ENCODE measurements at places on chromosomes 6 and 20.

DNA sequence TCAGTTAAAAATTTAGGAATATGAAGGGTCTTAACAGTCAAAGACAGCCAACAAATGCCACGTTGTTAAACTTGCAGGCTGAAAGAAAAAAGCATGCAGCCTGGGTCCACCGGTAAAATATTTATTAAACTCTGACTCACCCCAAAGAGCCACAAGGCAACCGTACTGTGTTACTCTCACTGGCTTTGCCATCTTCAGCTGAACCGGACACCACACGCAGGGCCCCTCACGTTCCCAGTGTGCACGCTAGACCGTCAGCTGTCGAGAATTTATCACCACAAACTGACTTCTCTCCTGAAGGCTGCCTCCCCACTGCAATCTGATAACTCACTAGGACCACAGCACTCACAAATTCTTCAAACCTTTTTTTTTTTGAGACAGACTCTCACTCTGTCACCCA lies 30.7 kb downstream of the HUS1B start:
- no peak for DNase-seq

DNA sequence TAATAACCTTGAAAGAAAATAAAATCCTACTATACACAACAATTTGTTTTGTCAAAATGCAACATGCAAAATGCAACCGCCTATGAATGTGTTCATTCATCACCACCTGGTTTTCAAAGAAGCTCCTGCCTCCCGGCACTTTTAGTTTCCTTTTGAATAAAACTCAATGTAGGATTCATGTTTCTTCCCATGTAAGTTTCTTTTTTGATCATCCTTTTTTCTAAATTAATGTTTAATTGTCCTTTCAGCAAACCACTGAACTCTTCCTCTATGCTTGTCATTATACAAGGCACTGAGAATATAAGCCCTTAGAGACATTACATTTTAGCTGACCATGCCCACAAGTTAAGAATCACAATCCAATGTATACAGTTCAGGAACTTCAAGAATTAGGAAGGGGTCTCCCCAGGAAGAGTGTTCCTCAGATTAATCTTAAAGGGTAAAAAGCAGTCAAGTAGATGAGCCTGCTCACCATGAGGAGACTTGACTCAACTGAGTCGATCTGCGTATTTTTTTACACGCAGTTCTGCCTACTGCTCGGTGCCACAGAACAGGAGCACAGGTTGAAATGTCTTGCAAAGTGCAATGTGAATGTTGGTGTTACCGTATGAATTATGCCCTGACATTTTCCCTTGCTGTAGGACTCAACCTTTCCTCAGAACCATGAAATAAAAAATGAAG lies 7.2 kb upstream of the THEMIS start:
- no peak for DNase-seq

DNA sequence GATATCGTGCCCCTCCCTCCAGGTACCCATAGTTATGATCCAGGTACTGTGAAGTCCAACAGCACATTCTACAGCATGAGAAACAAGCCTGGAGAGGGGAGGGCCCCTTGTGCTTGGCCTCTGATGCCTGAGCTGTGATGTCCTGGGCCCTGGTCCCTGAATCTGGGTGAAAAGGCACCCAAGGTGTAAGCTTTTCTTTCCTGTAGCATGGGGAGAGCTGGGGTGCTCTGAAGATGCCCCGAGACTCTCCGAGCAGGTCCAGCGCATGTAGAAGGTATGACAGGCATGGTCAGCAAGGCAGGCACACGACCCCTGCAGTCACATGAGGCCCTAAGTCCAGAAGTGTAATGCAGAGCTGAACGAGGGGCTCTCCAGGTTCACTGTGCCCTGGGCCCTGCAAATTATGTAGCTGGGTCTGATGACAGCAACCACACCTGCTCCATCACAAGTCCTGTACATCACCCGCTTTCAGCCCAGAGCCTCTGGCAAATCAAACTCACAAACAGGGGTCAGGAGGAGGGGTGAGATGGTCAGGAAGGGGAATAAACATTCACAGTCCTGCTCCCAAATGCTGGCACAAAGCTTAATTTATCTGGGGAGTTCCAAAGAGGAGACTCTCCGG lies 1.8 kb upstream of the CTSZ start:
- no peak for DNase-seq

DNA sequence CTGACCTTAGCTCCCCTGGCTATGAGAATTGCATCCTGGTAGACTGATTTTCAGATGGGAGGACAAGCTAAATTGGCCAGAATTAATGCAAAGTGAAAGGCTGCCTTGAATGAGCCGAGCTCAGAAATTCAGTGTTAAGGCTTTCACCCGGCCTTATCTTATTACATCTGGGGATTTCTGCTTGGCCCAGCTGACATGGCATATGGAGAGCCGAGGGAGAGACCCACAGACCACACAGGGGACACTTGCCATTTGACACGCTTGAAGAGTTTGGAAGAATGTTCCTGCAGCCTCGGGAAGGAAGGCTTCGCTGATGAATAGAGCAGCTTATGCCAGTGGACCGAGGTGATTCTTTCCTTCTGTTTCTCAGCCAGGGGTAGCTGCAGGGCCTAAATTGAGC lies 9.0 kb downstream of the MOCS3 start:
- no peak for DNase-seq

DNA sequence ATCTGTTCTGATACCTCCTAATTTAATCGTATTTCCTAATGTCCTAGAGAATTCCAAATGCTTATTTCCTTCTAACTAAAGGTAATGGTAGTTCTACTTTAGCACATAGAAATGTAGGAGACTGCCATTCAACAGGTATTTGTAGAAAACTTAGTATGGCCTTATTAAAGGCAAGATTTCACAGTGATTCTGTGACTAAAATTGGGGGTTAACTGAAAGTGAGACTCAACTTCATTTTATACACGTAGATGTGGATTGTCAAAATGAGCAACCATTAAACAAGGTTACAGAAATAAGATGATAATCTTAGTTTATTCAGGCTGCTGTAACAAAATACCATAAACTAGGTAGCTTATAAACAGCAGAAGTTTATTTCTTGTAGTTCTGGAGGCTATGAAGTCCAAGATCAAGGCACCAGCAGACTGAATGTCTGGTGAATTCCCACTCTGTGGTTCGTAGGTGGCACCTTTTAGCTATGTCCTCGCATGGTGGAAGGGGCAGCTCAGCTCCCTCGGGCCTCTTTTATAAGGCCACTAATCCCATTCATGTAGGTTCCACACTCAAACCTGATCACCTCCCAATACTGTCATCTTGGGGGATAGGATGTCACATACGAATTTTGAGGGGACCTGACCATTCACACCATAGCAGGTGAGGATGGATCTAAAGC lies 38.7 kb downstream of the TAB2 start:
- DNase-seq, result no peak

DNA sequence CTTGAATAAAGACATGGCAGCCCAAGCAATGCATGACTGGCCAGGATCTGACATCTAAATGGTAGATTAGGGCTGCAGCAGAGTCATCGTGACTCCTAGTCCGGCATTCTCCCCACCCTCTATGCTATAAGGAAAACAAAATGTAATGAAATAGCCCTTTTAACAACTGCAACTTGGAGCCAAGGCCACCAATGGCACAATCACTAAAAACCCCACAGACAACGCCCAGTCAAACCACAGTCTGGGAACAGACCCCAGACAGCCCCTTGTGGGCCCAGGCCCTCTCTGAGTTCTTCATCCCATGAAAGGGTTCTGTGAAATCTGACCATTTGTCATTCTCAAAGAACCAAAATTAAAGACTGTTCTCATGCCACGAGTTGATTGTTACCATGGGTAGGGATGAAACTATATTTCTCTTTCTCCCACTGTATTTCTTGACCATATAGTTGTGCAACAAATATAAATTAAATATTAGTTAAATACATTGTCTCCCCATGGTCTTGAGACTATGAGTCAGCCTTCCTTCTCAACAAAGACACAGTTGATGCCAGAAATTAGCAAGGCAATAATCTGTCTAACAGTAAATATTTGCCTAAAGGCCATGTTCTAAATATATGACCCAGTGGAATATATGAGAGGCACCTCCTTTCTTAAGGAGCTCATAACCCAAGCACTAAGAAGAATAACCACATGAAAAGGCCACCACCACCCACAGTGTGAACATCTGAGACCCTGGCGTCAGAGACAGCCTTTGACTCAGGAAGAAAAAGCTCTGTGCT lies 85.6 kb upstream of the SSTR4 start:
- DNase-seq, result no peak

- DNase-seq, result no peak
Measured at GRCh38 chr6:162372106-162372505, 355.5 kb downstream of the PRKN start.

Data from MCF 10A (cell line).